Endothelial cell of umbilical vein (primary cell): ENCODE measurements at places on chromosomes 13 and 19. TPM values are rescaled to one million over a fixed set of nuclear protein-coding genes. Genes with fewer than 3 reads are reported as not detected.

The OVOL3 gene
- polyA plus RNA-seq, result not detected in 2 replicates

The TSHZ3 gene
- 0.97 and 1.2 TPM in 2 replicates for polyA plus RNA-seq

The FCER2 gene
- polyA plus RNA-seq, result not detected in 2 replicates

The PHLDB3 gene
- 5.5 and 5.6 TPM in 2 replicates for polyA plus RNA-seq

The GAPDHS gene
- polyA plus RNA-seq, result not detected in 2 replicates

The ZNF442 gene
- 0.11 and 0.21 TPM in 2 replicates for polyA plus RNA-seq

The FLT3 gene
- polyA plus RNA-seq, result 0.03 TPM in 1 of 2 replicates, not detected in the other

The ILF3 gene
- polyA plus RNA-seq, result 186 and 187 TPM in 2 replicates

The NCR1 gene
- 0.22 and 0.76 TPM in 2 replicates for polyA plus RNA-seq

GRCh38 chr19:51469629-51470028, 8.7 kb upstream of the CEACAM18 start:
- no peak for DNase-seq

- no peak for DNase-seq
Measured at GRCh38 chr19:58284199-58284598, 5.4 kb downstream of the ZNF8 start.

DNA sequence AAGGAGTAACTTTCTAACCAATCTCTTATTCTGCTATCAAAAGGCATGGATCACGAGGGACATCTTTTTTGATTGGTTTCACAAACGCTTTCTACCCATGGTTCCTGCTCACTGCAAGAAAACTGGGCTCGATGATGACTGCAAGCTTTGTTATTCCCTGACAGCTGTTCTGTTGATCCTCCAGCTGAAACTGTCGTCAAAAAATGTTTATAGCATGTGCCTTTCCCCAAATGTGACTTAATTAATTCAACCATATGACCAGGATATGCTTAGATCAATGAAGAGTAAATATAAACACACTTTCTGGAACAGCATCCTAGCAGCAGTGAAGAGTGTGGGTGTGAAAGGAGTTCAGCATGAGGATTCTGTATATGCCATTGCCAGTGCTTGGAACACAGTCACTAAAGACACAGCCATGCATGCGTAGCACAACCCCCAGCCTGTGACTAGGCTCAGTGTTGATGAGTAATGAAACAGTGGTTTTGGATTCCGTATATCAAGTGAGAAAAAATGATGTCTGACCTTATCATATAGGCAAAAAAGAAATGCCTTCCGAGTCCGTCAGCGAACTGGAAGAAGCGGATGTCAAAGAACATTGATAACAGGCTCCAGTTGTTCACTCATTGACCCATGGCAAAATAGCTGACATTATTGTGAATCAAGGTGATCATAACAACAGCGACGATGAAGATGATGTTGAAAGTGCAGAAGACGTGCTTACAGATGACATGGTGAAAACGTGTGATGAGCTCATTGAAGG, 347.4 kb downstream of the FGF9 start:
- DNase-seq, result no peak

GRCh38 chr13:24982333-24982999, 113.5 kb upstream of the PABPC3 start:
- no peak for DNase-seq

GRCh38 chr19:48509467-48510194, 2.0 kb downstream of the LMTK3 start:
- DNase-seq, result no peak

DNA sequence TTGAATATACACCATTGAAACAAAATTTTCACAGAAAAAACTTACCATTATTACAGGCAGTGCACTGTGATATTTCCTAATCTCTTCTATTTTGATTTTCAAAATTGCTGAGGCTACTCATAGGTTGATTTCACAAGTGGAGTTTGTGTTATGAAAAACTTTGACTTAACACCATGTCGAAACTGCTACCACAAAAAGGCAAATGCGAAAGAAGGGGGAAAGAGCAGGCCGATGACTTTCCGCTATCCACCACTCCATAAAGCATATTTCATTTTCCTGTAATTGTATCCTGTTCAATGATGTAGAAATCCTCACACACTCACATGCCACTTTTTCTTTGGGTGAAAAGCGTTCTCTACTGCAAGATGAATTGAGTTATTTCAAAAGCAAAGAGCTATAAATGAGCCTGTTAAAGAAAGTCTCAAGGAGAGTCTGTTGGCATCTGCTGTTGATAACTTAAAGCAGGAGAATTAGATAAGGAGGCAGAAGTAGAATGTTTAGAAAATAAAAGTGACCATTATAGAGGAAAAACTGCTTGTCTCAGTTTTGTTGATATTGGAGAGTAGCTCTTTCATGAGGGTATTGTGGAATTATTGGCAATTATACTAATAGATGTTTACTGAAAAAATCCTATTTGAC, 18.8 kb downstream of the KL start:
- no peak for DNase-seq

DNA sequence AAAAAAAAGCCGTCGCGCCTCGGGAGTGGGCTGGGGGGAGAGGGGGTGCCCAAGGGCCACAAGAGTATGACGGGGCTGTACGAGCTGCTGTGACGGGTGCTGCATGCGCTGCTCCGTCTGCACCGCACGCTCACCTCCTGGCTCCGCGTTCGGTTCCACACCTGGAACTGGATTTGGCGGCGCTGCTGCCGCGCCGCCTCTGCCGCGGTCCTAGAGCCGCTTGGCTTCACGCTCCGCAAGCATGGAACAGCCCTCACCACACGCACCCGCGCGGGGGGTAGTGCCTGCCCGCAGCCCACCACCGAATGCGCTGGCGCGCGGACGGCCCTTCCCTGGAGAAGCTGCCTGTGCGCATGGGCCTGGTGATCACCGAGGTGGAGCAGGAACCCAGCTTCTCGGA, 18.8 kb downstream of the C1QTNF9 start:
- DNase-seq, result no peak
